ENCODE measurements at places on chromosomes 2 and 18.

- no peak for ATAC-seq
Observed at GRCh38 chr2:226963528-226963927, 127.7 kb downstream of the RHBDD1 start.

- ATAC-seq = no peak
Observed at GRCh38 chr18:34805103-34805877, 95.2 kb downstream of the DTNA start.

DNA sequence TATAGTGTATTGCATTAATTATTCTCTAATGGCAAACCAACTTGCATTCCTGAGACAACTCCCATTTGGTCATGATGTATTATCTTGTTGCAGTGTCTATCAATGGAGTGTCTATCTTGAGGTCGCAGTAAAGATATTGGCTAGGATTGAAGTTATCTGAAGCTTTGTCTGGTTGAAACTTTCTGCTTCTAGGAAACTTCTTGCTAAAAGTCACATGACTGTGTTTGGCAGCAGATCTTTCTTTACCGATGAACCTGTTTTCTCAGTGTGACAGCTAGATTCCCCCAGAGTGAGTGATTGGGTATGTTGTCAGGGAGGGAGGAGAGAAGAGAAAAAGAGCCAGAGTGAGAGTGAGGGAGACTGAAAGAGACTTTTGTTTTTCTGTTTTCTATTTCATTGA, 119.6 kb downstream of the QPCT start:
- no peak for ATAC-seq

- ATAC-seq = no peak
Observed at GRCh38 chr18:51385270-51385669, 187.8 kb upstream of the MEX3C start.

GRCh38 chr2:210955591-210955990, 399.2 kb downstream of the CPS1 start:
- no peak for ATAC-seq

GRCh38 chr2:124572934-124573634, 548.0 kb downstream of the CNTNAP5 start:
- ATAC-seq = no peak

GRCh38 chr2:99448556-99448955, 41.3 kb downstream of the REV1 start:
- ATAC-seq = no peak

DNA sequence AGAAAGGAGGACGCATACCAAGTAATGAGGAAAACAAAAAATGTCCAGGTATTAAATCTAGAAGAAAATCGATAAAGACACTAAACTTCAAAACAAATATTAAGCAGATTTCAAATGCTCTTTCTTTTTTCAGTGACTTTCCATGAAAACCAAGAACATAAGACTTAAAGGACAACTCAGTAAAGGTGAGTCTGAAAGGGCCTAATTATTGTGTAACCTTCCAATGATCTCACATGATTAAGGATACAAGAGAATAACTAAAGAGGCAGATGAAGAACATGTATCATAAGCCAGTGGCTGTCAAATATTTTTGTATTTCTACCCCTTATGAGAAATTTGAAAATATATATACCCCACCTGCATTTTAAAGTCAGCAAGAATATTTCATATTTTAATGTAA, 30.7 kb downstream of the MBD2 start:
- no peak for ATAC-seq

DNA sequence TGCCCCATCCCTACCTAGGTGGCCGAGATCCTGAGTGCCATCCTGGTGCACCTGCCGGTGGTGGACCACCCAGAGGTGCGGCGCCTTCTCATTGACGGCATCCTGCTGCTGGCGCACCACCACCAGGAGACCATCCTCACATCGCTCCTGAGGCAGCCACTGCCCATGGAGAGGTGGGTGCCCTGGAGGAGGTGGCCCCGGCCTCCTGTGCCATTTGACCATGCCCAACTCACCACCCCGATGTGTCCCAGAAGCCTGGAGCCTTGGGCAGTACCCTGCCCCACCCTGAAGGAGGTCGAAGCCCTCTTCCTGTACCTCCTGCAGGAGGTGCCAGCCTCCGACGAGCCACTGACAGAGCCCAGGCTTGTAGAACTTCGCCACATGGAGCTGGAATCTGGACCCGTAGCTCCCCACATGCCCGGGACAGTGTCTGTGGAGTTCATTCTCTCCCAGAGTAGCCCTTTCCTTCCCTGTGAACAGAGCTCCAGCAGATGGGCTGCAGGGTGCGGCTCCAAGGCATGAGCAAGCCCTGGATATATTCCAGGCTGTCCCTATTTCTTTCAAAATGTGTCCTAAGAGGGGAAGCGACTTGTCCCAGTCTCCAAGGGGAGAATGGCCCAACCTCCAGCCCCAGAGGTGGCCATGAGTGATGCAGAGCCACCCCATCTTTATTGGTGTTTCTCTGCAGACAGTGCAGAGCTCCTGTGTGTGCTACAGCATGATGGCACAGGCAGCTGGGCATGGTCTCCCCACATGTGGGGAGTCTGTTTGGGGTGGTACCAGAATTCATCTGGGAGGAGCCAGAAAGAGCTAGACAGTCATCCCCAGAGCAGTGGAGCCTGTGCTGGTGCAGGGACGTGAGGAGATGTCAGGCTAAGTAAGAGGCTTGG, 34.2 kb downstream of the HJURP start:
- ATAC-seq = no peak

GRCh38 chr18:67854340-67854739, 337.8 kb upstream of the DSEL start:
- no peak for ATAC-seq

DNA sequence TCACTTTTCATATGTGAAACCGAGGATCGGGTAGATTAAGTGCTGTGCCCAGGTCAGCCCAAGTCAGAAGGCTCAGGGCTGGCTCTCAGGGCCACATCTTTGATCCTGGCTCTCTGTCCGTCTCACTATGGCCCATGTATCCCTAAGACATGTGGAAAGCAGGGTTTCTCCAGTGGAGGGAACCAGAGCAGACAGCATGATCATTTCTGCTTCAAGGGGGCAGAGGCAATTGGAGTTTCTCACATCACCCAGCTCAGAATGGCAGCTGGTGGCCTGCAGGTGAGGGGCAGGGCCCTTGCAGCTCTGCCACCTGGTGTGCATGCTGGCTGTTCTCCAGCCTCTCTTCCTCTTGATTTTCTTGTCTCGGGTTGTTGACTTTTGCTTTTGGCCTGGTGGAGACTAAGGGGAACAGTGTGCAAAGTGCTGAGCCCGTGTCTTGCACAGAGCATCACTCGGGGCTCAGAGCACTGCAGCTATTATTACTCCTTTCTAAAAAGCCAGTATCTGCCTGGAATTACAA, 27.0 kb downstream of the LDLRAD4 start:
- ATAC-seq = no peak

GRCh38 chr2:604385-604784, 72.8 kb downstream of the TMEM18 start:
- ATAC-seq = no peak

DNA sequence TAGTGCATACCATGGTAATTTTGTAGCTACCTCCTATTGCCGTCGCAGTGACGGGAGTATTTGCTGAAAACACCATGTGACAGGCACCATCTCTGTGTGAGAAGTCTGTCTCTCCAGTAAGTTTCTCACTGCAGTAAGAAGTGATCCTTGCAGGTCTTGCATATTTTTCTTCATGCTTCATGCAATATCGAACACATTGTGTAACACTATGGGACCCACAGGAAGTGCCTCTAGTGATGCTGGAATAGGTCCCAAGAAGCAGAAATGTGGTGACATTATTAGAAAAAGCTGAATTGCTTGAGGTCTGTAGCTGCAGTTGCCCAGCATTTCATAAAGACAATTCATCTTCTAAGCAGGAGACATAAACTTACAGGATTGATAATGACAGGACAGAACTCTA, 167.6 kb downstream of the DCDC2C start:
- no peak for ATAC-seq

DNA sequence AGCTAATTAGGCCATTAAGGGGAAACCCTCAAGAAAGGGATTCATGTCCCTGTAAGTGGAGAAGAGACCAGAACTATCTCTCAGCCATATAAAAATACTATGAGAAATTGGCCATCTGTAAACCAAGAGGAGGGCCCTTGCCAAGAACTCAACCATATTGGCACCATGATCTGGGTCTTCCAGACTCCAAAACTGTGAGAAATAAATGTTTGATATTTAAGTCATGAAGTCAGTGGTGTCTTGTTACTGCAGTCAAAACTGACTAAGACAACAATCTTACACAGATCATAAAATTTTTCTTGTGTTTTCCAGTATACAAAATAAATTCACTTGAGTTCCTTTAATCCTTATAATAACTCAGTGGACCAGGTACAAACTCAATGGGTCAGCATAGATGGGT, 589.8 kb upstream of the CDH2 start:
- no peak for ATAC-seq

GRCh38 chr2:34656632-34657031, 1057.5 kb upstream of the FAM98A start:
- no peak for ATAC-seq

GRCh38 chr18:55321265-55322177, 266.5 kb downstream of the TCF4 start:
- peak; percentile 85 for ATAC-seq

Data from stimulated activated memory B cell treated with anti-CD40 and anti-IgM and Interleukin-4, amounts not matched to agents 10 μg/mL and 1 μg/mL and 100 μg/mL, for 72 hours (primary cell).